ENCODE measurements at places on chromosomes 2 and 18.

DNA sequence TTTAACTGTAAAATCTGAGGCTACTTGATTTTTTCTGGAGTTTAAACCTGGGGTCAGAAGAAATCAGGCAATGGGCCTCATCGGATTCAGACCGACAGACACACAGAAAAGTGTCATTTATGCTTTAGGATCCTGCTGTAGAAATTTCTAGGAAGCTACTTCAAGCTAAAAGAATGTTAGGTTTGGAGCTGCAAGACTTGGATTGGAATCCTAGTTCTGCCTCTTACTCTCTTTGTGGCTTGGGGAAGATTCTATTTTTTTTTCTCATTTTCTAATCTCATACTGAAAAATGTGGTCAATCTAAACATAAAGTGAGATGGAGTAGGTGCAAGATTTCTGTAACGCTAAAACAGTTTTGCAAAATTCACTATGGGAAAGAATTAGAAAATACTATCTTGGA, 48.8 kb upstream of the KCNE4 start:
- DNase-seq: no peak

DNA sequence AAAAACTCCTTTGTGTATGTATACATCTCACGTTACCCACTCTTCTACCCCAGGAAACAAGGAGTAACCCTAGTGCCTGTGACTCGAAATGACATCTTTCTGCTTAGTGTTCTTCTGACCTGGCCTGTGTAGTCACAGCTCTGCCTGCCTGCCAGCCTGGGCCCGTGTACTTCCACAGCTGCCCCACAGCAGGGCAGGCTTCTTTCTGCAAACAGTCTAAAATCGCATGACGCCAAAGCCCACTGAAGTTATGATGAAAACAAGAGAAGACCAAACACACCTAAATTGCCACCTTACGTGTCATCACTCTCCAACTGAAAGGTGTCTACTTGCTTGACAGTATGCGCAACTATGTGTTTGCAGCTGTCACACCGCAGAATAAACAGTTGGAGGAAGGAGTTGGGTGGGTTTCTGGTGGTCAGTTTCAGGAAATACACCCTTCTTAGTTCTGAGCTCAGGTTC, 1.5 kb downstream of the GAREM1 start:
- DNase-seq: no peak

DNA sequence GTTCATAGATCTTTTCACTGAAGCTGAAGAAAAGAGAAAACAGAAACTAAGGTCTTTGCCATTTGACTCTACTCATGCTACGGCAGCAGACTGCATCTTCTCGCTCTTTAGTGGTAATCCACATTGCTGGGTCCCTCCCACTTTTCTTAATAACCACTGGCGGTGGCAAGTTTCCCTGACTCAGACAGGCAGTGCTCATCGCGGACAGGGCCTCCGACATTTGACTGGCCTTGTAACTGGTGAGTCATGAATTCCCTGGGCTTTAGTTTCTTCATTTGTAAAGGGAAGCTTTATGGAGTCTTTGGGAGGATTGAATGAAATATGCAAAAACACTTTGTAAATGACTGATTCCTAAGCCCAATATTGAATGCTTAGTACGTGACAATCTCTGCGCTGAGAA, 238.2 kb upstream of the RBBP8 start:
- DNase-seq: no peak

GRCh38 chr2:180222644-180223043, 215.5 kb upstream of the CWC22 start:
- DNase-seq: no peak

- no peak for DNase-seq
Observed at GRCh38 chr2:17540813-17541530, 476 bp downstream of the VSNL1 start.

DNA sequence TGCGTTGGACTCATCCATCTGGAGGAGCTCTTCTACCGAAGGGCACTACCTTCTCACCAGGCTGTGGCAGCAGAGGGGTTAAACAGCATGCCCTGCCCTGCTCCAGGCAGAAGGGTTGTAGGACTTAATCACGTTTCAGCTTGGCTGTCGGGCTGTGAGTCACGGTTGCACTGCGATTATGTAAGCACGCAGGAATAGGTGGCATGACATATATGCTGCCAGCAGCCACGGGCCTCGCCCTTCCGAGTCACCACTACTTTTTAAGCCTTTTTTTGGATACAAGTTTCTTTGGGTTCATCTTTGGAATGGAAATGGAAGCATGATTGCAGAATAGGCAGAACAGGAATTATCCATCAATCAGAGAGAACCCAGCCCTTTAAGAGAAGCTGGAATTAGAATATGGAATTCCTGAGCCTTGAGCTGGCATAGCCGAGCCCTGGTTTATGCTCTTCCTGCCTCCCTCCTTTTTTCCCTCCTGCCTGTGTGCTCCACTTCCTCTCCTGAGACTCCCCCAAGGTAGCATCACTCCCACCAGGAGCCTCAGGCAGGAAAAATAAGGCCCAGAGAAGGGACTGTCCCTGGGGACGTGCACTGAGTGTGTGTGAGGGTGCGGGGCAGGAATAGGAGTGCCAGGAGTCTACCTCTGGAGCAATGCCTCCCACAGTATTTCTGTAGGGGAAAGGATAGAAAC, 86.8 kb downstream of the SEMA4F start:
- DNase-seq: no peak

GRCh38 chr2:156396126-156396525, 40.1 kb upstream of the GPD2 start:
- DNase-seq: no peak

- no peak for DNase-seq
Observed at GRCh38 chr2:206780671-206781070, 15.3 kb downstream of the FASTKD2 start.

GRCh38 chr2:69683170-69683971, 39.8 kb upstream of the AAK1 start:
- no peak for DNase-seq

DNA sequence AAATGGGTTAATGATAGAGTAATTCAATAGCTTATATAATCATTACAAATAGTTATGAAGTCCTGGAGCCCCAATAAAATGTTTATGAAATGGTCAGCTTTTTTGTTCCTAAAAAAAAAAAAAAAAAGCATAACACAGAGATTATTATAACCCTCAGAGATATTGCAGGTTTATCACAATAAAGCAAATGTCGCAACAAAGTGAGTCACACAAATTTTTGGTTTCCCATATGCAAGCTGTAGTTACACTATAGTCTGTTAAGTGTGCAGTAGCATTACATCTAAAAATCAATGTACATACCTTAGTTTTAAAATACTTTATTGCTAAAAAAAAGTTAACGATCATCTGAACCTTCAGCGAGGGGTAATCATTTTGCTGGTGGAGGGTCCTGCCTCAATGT, 20.0 kb downstream of the WDFY1 start:
- DNase-seq: no peak

DNA sequence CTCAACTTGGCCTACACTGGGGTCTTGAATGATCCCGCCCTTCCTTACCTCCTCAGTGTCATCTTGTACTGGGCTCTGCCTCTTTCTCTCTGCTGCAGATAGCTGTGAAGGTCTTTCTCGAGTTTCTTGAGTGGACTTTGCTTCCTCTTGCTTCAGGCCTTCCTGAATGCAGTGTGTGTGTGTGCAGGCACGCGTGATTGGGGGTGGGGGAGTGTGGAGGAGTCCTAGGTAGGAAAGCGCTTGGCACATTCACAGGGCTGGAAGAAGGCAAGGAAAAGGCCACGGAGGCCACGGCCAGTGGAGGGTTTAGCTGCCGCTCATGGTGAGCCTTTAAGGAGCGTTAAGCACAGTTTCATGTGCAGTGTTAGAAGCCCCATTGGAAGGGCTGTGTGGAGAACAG, 5.5 kb downstream of the RALB start:
- no peak for DNase-seq

DNA sequence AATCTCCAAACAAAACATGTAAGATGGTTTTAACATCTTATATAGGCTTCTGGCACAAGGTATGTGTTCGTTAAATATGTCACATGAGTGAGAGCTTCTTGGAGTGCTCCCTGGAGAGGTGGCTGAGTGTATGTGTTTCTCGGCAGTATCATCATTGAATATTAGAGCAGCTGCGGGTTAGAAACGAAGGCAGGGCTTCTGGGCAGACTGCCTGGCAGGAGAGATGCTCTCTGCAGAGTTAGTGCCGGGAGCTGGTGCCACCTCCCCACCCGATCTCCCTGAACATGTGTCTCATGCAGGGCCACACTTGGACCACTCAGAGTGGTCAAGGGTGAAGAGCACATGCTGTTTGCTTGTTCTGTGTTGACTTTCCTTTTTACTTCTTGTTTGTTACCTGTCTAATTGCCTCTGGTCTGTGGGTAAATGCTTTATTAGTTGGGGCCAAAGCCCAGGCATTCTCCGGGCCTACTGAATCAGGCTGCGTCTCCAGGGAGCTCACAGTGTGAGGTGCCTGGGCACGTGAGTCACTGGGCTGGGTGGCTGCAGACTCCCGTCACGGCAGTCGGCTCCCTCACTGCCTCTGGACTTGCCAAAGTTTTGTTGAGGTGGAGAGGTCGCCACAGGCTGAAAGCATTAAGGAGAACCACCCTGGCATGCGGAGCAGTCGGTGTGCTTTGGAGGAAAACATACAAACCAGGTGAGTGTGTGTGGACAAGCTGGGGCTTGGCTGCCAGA, 246.6 kb downstream of the FHOD3 start:
- DNase-seq: no peak

- DNase-seq: no peak
Observed at GRCh38 chr2:108949316-108950239, 39.4 kb downstream of the EDAR start.

- DNase-seq: no peak
Observed at GRCh38 chr2:32248299-32248698, 16.4 kb downstream of the NLRC4 start.

DNA sequence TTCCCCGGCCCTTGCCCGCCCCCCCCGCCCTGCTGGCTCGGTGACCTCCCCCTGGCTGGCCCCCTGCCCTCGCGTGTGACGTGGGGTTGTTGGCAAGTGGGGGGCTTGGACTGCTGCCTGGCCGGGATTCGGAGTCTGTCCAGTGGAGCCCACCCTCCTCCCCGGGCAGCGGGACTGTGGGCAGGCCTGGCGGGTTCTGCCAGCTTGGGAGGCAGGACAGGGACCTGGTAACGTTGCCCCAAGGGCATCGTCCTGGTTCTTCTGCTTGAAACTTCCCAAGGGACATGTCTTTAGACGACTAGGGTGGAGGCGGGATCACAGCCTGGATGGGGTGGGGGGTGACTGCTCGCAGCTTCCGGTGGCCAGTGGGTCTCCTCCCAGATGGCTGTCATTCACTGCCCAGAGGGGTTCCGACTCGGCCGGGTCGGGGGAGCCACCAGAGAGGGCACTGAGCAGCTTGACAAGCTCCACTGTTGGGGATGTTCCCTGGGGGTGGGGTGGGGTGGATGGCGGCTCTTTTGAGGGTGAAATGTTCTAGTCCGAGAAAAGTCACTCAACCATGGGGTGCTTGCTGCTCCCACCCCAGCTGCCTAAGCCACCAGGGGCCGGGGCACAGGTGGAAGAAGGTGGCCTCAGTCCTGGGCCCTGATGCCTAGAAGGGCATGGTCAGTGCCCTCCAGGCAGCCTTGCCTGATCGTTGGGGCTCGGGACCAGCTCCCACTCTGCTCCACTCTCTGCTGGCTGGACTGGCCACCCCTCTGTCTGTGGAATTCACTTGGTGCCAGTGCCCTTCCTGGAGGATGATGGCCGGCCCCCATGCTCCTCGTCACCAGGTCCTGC, 4.3 kb upstream of the HS6ST1 start:
- DNase-seq: no peak

DNA sequence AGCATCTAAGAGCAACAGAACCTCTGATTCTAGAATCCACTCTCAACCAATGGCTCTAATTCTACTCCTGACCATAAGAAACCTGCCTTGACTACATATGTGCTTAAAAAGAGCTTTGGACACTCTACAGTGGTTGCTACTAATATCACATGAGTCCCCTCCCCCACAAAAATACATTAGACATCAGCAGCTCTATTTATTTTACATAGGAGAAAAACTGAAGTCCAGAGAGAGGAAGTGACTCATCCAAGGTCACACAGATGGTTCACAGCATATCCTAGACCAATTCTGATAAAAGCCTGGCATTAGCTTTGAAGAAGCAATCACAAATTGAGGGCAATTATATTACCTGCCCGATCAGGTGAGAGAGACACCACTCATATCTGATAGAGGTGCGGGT, 49.8 kb downstream of the ALK start:
- DNase-seq: no peak

GRCh38 chr18:7886436-7886835, 319.3 kb downstream of the PTPRM start:
- DNase-seq: no peak

GRCh38 chr18:8667846-8668245, 37.5 kb upstream of the MTCL1 start:
- no peak for DNase-seq

DNA sequence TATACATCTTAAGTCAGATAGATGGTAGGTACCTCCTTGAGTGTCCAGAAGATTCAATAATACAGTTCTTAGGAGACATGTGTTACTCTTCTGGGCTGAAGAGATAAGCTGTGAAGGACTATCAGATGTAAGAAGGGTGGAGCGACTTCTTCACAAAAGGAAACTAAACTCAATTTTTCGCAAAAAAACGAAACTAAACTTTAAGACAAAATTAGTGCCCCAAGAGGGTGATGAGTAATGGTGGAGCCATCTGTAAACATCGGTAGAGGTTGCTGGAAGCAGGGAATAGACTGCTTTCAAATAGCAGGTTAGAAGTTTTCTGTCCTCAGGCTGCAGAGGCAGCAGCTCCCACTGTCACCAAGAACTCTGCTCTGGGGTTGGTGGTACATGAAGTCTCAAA, 111.6 kb upstream of the TACR1 start:
- no peak for DNase-seq

- no peak for DNase-seq
Observed at GRCh38 chr2:217846321-217846743, 156.5 kb downstream of the TNS1 start.

- no peak for DNase-seq
Observed at GRCh38 chr2:20745924-20746555, 76.9 kb downstream of the LDAH start.

DNA sequence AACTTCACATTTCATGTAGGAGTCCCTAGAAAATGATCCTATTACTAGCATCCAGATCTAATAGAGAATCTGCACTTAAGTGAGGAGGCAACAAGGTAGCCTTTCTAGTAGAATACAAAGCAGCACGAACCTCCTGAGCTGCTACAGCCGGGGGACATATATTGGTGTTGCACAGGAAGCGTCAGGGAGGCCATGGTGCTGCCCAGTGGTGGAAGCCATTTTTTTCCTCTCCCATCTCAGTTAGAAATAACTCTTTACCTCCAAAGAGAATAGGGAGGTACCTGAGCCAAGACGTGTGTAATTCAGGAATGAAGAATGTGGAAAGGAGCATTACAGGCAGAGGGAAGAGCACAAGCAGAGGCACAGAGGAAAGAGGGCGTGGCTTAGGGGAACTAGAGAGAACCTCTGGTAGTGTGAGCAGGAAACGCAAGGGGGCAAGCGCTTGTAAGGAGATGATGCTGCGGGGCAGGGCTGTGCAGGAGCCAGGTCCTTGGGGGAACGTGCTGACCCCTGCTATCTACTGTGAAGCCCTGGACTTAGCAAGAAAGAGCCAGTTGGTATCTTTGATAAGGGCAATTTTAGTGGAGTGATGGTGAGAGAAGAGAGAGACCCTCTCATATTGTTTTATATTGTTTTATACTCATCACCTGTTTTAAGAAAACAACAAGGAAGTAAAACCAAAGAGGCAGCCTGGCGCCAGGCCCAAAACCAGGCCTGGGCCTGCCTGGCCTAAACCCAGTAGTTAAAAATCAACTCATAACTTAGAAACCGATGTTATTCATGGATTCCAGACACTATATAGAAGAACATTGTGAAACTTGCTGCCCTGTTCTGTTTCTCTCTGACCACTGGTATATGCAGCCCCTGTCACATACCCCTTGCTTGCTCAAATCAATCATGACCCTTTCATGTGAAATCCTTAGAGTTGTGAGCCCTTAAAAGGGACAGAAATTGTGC, 50.0 kb upstream of the TTC39C start:
- DNase-seq: no peak

Measured in neural crest cell (in vitro differentiated cells).